Uterus (tissue), 4 donors: ENCODE measurements at places on chromosomes 5 and 9. TPM values are rescaled to one million over a fixed set of nuclear protein-coding genes. Genes with fewer than 3 reads are reported as not detected.
A peak's percentile ranks its signal among the peaks of the same experiment; 100 is the strongest.

GARNL3 gene
- total RNA-seq, result 79.7 TPM

CTSV gene
- total RNA-seq, result 1.6 TPM

SFXN1 gene
- total RNA-seq, result 30.3 TPM

NDST1 gene
- 10.9 TPM for total RNA-seq

PRLR gene
- total RNA-seq, result 15.8 TPM

FBP2 gene
- total RNA-seq, result not detected

DNA sequence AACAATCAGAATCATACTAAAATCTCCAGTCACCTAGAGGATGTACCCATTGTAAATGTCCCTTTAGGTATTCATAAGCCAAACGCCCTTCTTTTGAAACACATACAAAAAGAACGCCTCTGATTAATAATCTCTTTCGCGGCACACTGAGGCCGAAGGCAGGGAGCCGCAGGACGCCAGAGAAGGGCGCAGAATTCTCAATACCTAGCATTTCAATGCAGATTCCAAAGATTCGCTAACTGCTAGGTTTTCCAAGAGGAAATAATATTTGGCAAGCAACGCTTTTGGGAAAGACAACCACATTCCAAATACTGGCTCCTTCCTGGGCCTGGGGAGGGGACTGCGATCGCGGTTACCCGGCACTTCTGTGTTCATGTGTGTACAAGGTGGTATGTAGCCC, 203.3 kb downstream of the MEF2C start:
- no peaks in the 10 kb centered on the region for H3K36me3 ChIP-seq
- DNase-seq, result no peak

DNA sequence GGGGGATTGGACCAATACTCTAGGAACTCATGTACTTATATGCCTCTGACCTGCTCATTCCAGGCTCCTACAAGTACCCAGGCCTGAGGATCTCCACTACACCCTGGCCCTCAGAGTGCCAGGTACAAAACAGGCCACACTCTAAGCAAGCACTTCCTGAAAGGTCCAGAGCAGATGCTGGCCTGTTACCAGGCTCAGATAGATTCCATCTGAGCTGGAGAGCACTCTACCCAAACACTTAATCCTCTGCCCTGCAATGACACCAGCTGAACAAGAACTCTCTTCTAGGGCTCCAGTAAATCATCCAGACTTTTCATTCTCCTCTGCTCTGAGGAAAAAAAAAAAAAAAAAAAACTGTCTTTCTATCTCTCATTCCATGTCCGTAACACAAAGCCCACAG, 2.9 kb downstream of the P4HA2 start:
- H3K4me1 ChIP-seq, result peaks cover 33% of the 10 kb centered on the region
- no peak overlapping the region for H3K4me3 ChIP-seq
- no peaks in the 10 kb centered on the region for H3K27me3 ChIP-seq

- H3K27me3 ChIP-seq, result no peaks in the 10 kb centered on the region
- no peaks in the 10 kb centered on the region for H3K4me1 ChIP-seq
- DNase-seq, result no peak
- no peak overlapping the region for H3K4me3 ChIP-seq
Measured at GRCh38 chr5:111741278-111741677, 15.7 kb downstream of the NREP start.

- H3K4me3 ChIP-seq, result no peak overlapping the region
- H3K4me1 ChIP-seq, result no peaks in the 10 kb centered on the region
- no peaks in the 10 kb centered on the region for H3K36me3 ChIP-seq
- no peak for DNase-seq
- H3K27me3 ChIP-seq, result no peaks in the 10 kb centered on the region
- H3K27ac ChIP-seq, result no peak overlapping the region
Measured at GRCh38 chr5:159403906-159404681, 73.8 kb upstream of the IL12B start.

GRCh38 chr5:10173716-10174115, 76.0 kb downstream of the ATPSCKMT start:
- no peak overlapping the region for H3K27ac ChIP-seq
- no peaks in the 10 kb centered on the region for H3K4me1 ChIP-seq
- H3K27me3 ChIP-seq, result no peaks in the 10 kb centered on the region
- no peak overlapping the region for H3K4me3 ChIP-seq
- DNase-seq, result no peak

GRCh38 chr5:151781201-151781600, 9.4 kb downstream of the G3BP1 start:
- no peak overlapping the region for H3K27ac ChIP-seq
- H3K4me3 ChIP-seq, result no peak overlapping the region
- peaks cover 21% of the 10 kb centered on the region for H3K4me1 ChIP-seq
- H3K36me3 ChIP-seq, result no peaks in the 10 kb centered on the region
- no peak for DNase-seq
- H3K27me3 ChIP-seq, result no peaks in the 10 kb centered on the region

DNA sequence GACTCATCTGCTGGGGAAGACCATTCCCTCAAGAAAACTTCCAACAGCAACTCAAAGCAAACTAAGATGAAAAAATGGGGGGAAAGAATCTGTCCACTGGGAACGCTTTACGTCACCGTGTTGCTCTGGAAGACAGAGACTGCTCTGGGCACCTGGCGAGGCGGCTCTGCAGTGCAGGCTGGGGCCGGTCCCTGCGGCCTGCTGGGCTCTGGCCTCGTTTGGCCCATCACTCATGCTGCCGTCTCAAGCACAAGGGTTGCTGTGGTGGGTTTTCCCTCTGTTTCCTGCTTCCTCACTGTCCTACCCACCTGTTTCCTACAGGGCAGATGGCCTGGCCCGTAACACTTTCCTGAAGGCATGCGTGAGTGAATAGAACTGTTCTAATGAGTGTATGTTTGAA, 92.9 kb upstream of the OTULINL start:
- H3K4me1 ChIP-seq, result no peaks in the 10 kb centered on the region
- no peak overlapping the region for H3K4me3 ChIP-seq
- no peak for DNase-seq

DNA sequence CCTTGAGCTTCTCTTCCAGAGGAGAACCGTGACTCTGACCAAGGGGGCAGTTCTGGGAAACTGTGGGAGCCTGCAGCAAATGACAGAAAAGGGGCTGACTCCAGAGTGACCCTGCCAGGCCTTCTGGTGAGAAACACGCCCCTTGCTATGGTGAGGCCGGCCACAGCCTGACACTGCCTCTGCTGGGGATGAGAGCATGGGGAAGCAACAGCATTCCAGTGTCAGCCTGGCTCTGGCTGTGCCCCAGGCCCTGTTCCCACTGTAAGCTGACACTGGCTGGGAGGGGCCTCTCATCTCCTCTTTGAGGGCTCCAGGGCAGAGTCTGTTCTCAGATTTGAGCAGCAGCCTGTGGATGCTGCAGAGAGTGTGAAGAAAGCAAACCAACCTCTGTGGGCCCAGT, 180.0 kb upstream of the IL12B start:
- no peaks in the 10 kb centered on the region for H3K27me3 ChIP-seq
- H3K36me3 ChIP-seq, result no peaks in the 10 kb centered on the region
- H3K4me3 ChIP-seq, result no peak overlapping the region
- DNase-seq, result peak; percentile 33

GRCh38 chr5:154528005-154528594, 50.1 kb upstream of the HAND1 start:
- H3K27ac ChIP-seq, result no peak overlapping the region
- no peaks in the 10 kb centered on the region for H3K27me3 ChIP-seq
- no peaks in the 10 kb centered on the region for H3K4me1 ChIP-seq
- H3K36me3 ChIP-seq, result no peaks in the 10 kb centered on the region
- H3K4me3 ChIP-seq, result no peak overlapping the region

GRCh38 chr9:114303571-114303970, 19.3 kb upstream of the ORM1 start:
- DNase-seq, result no peak
- H3K4me3 ChIP-seq, result no peak overlapping the region
- no peaks in the 10 kb centered on the region for H3K4me1 ChIP-seq
- no peak overlapping the region for H3K27ac ChIP-seq

DNA sequence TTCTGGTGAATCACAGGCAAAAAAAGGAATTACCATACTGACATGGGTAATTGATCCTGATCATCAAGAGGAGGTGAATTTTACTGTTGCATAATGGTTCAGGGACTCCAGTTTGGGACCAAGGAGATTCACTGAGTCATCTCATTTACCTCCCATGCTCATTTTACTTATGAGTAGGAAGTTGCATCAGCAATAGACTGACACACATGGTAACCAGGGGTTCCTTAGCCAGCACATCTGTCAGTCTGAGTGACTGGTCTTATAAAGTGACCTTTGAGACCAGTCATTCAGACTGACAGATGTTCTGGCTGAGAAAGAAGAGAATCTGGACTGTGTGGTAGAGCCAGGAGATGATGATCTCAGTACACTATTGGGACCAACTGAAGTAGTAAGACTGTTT, 384.6 kb upstream of the CD180 start:
- no peak for DNase-seq
- no peaks in the 10 kb centered on the region for H3K4me1 ChIP-seq

DNA sequence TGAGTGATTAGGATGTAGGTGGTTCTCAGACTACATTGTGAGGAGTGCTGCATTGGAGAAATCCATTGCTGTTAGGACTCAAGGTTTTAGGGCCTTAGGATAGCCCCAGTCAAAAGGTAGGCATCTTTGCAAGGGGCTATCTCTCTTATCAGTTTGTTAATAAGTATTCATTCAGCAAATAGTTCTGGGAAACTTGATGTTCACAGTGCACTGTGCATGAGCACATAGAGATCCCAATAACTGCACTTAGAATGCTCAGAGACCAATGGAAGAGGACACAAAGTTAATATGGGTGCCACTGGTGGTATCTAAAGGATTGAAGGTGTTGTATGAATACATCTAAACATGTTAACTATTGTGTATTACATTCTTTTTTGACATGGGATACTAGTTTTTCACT, 131.4 kb downstream of the KIF4B start:
- H3K36me3 ChIP-seq, result no peaks in the 10 kb centered on the region
- no peak for DNase-seq
- H3K27ac ChIP-seq, result no peak overlapping the region
- no peak overlapping the region for H3K4me3 ChIP-seq

DNA sequence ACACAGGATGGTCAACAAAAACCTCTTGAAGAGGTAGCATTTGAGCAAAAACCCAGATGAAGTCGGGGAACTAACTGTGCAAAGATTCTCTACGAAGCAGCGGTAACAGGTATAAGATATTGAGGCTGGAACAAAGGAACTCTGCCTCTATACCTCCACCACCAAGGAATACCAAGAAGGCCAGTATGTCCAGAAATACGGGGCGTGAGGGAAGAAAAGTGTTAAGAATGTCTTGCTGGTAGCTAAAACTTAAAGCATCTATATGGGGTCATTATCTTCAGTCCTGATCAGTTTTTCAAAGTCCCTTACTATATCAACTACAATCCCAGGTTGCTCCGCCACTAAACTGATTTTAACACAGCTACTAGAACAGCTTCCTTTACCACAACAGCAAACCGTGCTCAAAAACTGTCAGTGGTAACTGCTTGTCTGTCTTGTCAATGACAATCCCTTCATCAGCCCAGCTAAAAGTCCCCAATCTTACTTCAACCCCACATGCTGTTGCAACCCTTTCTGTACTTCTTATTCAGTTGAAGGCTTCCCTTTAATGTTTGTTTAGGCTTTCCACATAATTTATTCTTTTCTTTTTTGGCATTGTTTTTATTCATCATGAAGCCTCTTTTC, 9.4 kb downstream of the PAM start:
- H3K4me1 ChIP-seq, result no peaks in the 10 kb centered on the region
- H3K36me3 ChIP-seq, result no peaks in the 10 kb centered on the region
- no peaks in the 10 kb centered on the region for H3K27me3 ChIP-seq
- no peak overlapping the region for H3K27ac ChIP-seq

- DNase-seq, result no peak
- no peaks in the 10 kb centered on the region for H3K4me1 ChIP-seq
- H3K27ac ChIP-seq, result no peak overlapping the region
- H3K27me3 ChIP-seq, result no peaks in the 10 kb centered on the region
Measured at GRCh38 chr5:136275601-136276000, 82.6 kb upstream of the SMIM32 start.

DNA sequence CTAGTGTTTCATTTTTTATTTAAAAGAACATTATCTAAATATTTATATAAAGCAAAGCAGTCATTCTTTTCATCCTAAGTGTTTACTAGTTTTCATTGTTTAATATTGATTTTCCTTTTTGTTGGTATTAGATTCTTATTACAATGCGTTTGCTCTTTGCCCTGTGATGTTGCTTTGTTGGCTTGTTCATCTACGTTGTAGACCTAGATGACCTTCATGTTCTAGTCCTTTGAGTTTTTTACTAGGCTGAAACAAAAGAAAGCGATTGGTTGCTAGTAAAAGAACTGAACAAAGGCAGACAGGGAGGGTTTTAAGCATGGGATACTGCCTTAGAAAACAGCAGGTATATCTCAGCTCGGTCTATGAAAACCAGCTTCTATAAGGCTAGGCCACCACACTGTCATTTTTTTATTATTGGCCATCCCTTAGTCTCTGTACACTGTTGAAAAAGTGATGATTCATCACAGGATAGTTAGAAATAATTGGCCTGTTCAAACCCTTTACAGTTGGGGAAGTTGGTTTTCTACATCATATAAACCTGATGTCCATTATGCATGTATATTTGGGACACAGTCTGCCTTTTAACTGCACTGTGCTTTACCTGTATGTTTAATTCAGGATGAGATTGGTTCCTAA, 119.0 kb downstream of the ZCCHC7 start:
- no peaks in the 10 kb centered on the region for H3K4me1 ChIP-seq
- H3K4me3 ChIP-seq, result no peak overlapping the region
- no peaks in the 10 kb centered on the region for H3K27me3 ChIP-seq
- H3K36me3 ChIP-seq, result no peaks in the 10 kb centered on the region
- DNase-seq, result no peak
- H3K27ac ChIP-seq, result no peak overlapping the region

DNA sequence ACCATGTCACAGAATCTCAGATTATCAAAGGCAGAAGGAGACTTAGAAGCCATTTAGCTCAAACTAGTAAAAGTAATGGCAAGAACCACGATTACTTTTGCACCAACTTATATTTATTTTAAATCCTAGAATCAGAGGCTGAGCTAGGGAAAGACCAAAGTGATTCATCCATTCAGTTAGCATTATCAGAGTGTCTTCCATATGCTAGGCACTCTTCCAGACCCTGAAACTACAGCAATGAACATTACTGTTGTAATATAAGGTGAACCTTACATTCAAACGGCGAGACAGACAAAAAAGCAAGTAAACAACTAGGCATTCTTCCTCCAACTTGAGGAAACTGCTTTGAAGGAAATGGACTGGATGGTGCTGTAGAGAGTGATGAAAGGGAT, 7.9 kb downstream of the PDE6A start:
- H3K4me1 ChIP-seq, result no peaks in the 10 kb centered on the region
- no peaks in the 10 kb centered on the region for H3K36me3 ChIP-seq
- no peak for DNase-seq
- H3K27ac ChIP-seq, result no peak overlapping the region
- no peaks in the 10 kb centered on the region for H3K27me3 ChIP-seq
